ENCODE measurements at places on chromosomes 6 and 20.

GRCh38 chr20:48631114-48632016, 196.4 kb downstream of the PREX1 start:
- no peak for DNase-seq

DNA sequence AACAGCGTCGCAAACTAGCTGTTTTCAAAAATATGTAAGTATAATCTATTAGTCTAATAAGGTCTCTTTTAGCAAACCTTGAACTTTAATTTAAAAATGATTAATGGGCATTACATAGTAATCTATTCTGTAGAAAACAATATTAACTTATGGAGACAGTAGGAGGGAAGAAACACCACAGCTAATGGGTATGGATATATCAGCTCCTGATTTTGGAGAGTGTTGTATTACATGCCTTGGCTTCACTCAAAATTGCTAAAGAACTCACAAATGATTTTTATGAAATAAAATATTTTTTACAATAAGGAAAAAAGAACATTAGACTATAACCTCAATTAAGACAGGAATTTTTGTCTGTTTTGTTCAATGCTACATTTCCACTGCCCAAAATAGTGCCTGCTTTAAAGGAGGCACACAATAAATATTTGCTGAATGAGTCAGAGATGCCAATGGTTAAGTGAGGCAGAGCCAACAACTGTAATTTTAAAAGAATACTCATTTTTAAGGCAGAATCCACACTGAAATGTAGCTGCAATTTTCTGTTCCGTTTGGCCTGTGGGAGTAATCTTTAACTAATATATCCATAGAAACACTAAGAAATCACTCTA, 15.7 kb downstream of the ATG5 start:
- DNase-seq, result no peak

DNA sequence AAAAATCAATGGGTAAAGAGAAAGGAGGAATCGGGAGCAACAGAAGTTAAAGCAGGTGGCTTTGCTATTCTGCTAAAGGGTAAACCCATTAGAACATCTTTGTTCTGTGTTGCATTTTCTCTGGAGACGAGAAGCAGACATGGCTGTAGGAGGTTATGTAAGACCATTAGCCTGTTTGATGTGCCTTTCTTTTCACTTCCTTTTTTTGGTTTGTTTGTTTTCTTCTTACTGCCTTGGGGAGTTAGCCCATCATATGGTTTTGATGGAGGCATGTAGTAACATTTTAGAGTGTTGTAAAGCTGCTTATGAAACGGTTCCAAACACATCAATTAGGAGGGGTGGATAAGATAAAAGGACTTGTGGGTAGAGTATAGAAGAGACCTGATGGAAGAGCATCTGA, 131.0 kb downstream of the DOK5 start:
- no peak for DNase-seq

DNA sequence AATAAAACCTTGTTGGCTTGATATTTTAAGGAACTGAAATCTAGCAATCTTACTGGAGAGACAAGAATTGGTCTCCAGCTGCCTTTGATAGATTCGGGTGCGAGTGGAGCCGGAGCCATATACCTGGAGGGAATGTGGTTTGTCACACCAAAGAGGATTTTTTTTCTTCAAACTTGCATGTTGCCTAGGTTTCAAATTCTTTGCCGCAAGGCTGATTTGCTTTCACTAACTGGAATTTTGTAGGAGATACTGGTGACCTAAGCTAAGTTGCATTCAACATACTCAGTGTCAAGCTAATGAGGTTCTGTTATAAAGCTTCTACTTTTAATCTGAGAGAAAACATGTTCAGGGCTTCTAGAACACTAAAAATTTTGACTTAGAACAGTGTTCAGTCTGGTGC, 39.7 kb upstream of the ASIP start:
- no peak for DNase-seq

GRCh38 chr6:11810039-11810541, 31.5 kb upstream of the ADTRP start:
- peak; percentile 10 for DNase-seq

DNA sequence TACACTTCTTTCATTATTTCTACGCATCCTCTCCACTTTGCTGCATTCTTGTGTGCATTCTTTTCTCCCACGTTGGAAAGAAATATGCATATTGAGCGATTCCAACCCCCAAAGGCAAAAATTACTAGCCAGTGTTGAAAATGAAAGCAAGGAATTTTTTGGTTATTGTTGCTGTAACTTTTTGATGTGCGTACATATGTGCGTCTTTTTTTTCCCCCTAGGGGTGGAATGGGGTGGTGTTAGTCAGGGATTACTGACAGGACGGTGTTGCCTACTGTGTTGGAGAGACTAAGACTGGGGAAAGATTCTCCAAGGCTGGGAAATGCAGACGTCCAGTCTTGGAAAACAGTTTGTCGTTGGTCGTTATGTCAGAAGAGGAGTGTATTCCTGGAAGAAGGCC, 44.2 kb upstream of the ESR1 start:
- DNase-seq, result no peak

- peak; percentile 35 for DNase-seq
These were observed 4.6 kb downstream of the SDC4 start for GRCh38 chr20:45343532-45344167.

DNA sequence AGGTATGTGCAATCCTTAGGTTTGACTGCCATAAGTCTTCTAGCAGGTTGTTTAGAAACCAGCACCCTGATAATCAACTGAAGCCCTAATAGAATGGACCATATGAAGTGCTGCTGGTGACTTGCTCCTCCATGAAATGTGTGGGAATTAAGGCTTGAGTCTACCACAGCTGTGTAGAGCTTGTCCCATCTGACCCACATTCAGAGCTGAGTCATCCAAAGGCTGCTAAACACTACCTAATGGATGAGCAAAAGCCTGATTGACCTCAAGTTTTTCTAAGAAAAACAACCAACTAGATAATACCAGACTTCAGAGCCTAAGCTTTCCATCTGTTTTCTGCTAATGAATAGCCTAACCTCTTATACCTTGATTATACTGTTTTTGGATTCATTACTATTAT, 120.3 kb upstream of the MOCS1 start:
- no peak for DNase-seq

DNA sequence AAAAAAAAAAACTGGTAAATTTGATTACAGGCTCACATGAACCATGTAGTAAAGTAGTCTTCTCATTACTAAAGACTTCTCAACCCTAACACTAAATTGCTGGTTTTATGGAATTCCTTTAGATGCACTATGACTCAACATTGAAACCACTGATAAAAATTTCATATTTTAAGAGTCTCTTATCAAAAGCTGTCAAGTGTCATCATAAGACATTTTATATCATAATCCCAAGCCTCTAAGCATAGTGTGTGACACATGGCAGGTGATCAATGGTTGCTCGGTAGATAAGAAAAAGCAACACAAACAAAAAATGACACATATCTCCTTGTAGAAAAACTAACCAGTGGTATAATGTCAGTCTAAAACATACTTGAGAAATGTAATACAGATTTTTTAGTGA, 258.4 kb downstream of the RNGTT start:
- peak; percentile 80 for DNase-seq

GRCh38 chr6:46736906-46737305, 1.7 kb upstream of the PLA2G7 start:
- no peak for DNase-seq

DNA sequence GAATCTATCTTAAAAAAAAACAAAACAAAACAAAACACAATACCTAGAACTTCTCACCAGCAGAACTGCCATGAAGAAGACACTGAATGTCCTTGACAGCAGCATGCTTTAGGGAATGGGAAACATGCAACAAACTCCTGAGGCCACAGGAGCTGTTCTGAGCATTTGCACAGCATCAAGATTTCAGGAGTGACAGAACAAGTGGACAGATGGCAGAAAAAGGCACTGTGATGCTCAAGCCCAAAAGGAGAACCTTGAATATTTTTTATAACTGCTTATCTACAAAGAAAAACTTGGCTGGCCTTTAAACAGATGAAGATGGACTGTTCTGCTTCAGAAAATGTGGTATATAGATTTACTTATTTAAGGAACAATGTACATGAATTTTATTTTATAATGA, 158.9 kb downstream of the RALGAPA2 start:
- DNase-seq, result no peak

DNA sequence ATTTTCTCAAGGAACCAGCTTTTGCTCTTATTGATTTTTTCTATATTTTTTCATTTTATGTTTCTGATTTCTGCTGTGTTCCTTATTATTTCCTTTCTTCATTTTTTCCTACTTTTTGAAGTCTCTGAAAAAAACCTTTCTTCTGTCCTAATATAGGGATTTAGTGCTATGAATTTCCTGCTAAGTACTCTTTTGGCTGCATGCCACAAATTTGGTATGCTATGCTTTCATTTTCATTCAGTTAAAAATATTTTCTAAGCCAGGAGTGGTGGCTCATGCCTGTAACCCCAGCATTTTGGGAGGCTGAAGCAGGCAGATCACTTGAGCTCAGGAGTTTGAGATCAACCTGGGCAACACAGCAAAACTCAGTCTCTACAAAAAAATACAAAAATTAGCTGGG, 30.6 kb downstream of the SIRPD start:
- peak; percentile 45 for DNase-seq

DNA sequence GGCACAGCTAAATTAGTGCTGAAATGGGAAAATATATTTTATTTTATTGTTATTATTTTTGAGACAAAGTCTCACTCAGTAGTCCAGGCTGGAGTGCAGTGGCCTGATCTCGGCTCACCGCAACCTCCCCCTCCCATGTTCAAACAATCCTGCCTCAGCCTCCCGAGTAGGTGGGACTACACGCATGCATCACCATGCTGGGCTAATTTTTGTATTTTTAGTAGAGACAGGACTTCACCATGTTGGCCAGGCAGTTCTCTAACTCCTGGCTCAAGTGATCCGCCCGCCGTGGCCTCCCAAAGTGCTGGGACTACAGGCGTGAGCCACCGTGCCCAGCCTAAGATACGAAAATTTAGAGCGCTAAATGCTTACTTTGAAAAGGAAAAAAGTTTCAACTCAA, 4.8 kb downstream of the RAB23 start:
- DNase-seq, result no peak

DNA sequence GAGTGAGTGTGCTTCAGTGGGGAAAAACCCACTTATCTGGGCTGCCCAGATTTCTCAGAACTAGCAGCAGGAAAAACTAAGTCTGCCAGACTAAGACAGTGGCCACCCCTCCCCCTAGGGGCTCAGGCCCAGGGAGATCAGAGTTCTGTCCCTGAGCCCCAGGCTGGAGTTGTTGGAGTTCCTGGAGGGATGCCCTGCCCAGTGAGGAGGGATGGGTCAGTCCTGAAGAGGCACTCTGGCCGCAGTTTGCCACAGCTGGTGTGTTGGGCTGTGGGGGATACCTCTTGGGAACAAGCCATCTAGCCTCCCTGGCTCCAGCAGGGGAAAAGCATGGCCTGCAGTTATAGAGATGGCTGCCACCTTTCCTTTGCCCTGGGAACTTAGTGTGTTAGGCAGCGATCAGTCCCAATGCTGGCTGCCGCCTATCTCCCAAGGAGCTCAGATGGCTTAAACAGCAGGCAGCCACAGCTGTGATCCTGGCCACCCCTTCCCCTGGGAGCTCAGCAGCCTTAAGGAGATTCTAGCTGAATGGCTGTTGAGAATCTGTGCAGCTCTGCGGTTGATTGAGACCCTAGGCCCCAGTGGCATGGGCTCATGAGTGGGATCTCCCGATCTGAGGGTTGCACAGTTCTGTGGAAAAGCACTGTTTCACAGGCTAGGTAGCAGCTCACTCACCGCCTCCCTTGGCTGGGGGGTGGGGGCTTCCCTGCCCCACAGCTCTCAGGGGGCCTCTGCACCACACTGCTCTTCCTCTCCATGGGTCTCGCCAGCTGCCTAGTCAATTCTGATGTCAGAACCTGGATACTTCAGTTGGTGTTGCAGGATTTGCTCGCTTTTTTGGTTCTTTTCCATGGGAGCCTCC, 13.2 kb downstream of the SIRPG start:
- no peak for DNase-seq

- no peak for DNase-seq
These were observed 15.6 kb upstream of the MATN4 start for GRCh38 chr20:45323731-45324130.

DNA sequence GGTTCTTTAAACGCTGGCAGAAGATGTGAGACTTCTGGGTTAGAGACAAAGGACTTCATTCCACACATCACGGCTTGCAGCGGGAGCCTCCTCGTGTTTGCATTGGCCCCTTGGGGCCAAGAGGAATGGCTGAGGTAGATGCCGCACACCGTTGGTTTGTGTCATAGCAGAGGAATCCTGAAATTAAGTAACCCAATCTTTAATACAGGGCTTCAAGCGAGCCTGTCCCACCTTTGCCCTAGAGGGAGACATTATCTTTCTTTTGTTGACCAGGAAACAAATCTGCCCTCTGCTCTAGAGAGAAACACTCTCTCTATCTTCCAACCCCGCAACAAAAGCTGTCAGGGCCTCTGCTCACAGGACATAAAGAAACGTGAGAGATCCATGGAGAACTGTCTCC, 277.5 kb upstream of the ZFP64 start:
- no peak for DNase-seq

DNA sequence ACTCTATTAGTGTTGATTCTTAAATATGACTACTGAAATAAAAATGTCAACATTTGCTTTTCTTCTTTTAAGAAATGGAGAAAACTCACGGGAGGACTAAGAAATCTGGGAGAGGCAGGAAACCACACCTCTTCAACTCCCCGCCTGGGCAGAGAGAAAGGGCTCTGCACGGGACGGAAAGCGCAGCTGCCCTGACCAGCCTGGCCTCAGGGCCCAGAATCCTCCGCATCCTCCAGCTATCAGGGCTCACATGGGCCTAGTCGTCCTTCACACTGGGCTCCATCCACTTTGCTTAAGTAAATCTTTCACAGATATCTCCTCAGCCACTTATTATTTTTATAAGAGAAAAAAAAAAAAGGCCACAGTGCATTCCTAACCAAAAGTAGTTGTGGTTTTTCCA, 215.1 kb downstream of the TBXT start:
- no peak for DNase-seq

DNA sequence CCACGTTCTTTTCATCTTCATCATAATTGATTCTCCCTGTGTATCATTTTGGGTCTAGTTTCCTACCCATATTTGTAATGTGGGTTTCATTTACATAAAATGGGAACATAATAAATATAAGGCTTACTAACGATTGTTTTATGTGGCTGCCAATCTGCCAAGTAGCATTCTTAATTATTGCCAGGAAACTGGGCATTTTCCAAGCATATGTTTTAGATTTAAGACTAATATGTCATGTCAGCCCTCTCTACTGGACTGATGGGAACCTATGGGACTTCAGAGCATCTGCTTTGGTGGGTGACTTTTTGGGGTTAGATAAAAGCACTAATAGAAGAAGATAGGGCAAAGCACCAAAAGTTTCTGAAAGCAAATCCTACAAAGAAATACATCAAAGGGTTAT, 157.5 kb downstream of the TBX18 start:
- DNase-seq, result no peak
